Renal cortical epithelial cell (primary cell): ENCODE measurements at places on chromosomes 1 and 21. TPM values are rescaled to one million over a fixed set of nuclear protein-coding genes. Genes with fewer than 3 reads are reported as not detected.

GRCh38 chr1:35253941-35254340, 14.6 kb upstream of the ZMYM4 start:
- no peak for DNase-seq

XCL1 gene
- total RNA-seq: not detected in 2 replicates

DNA sequence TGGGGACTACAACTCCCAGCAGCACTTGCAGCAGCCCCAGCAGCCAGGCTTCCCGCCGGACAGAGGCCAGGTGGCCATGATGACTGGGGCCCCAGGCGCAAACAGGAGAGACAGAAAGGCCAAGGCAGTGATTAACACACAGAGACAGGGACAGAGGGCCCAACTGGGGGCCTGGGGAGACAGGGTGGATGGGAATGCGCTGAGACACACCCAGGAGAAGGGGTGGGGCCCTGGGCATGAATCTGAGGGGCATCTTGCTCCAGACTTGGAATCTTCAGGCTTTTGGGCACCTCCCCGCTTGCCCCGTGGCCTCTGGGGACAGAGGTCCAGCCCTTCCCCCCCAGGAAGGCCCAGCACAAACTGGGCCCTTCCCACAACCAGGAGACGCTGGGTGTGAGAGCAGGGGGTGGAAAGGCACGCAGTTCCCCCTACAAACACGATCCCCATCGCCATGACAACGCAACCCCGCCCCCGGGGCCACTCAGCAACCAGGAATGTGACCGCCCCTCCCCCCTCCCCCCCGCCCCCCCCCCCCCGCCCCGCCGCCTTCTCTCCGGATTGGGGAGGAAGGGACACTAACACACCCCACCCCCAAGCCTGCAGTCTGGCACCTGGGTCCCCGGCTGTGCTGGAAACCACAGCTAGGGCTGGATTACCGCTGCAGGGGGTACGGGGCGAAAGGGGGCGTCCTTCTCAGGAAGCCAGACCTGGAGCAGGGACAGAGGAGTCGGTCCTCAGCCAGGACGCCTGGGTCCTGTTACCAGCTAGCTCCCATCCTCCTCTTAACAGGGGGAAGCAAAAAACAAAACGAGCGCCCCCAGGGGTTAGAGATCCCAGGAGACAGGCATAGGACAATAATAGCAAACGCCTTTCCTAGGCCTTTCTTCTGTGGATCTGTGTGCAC, 4.5 kb downstream of the HDGF start:
- peak; percentile 89 for DNase-seq

DNA sequence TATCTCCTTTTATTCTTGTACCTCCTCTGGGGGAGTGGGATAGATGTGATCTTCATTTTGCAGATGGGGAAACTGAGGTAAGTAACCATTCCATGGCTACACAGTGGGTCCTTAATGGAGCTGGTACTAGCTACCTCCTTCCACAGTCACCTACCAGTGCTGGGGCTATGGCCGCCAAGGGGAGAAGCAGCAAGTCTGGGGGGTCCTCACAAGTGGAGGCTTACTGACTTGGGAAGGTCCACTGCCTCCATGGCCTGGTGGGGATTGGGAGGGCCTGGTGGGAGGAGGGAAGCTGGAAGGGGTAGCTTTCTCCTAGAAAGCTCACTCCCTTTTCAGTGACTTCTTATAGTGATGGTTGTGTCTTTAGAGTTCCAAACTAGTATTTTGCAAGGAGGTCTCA, 5.9 kb upstream of the FOXO6 start:
- DNase-seq: no peak

GRCh38 chr1:157099633-157100009, at the start of gene ETV3L:
Gene ETV3L (minus strand): TSS chr1:157099808. CDS start chr1:157099523, 285 bp downstream.
- DNase-seq: no peak

AMY2A gene
- not detected in 2 replicates for total RNA-seq

SPRR4 gene
- total RNA-seq: not detected in 2 replicates

HES5 gene
- total RNA-seq: not detected in 2 replicates

GRCh38 chr1:5970610-5971273, 21.5 kb downstream of the NPHP4 start:
- no peak for DNase-seq

DNA sequence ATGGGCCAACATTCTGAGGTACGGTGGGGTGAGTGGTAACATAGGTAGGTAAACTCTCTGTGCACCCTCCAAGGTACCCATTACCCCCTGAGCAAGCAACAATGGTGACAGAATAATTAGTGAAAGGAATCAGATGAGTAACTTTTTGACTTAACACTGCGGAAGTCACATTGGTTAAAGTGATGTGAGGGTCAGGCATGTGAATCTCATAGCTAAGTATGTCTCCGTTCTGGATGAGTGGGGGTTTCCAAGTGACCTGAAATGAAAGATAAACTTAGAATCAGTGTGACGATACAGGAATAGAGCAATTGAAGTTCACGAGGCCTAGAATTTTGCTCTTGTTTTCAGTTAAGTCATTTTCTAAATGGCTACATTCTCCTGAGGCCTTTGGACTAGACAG, 311.7 kb downstream of the KCTD3 start:
- DNase-seq: no peak

GRCh38 chr1:66341446-66342089, 192.4 kb upstream of the SGIP1 start:
- no peak for DNase-seq

DNA sequence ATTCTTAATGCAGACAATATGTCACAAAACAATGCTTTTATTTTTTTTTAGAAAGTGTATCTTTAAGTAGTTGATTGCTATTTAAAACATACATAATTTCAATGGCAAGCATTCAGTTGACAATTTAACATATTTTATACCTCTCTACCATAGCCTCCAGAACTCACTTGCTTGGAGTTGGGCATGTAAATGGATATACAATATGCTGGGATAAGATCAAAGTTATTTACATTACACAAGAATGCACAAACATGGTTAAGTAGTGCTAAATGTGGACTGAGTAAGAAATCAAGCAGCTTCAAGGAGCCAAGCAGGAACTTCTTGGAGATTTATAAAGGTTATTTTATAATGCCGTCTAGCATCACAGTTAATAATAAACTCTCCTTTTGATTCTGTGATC, 17.0 kb downstream of the CLCA4 start:
- no peak for DNase-seq

CDA gene
- total RNA-seq: 4.6 and 13.0 TPM in 2 replicates

DNA sequence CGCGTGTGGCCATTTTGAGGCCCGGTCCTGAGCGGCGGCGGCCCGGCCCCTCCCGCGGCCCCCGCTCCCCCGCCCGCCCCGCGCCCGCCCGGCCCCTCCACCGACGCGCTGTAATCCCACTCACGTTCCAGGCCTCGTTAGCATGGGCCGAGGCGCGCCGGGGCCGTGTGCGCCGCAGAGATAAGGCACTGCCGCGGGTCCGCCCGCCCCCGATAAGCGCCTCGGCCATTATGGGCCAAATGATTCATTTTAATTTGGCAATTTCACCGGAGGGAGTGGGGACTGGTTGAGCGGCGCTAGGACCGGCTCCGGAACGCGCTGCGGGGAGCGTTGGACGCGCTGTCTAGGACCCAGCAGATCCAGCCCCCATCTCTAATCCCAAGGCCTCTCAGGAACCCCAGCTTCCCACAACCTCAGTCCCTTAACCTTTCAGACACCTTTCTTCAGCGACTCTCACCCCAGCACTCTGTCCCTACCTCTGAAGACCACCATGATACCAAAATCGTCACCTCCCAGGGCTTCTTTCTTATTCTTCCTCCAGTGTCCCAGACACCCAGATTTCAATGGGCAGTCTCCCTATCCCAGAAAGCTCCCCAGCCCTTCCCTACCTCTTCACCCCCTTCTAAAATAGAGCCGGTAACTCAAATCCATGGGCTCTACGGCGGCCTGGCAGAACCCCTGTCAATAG, at the start of gene TAL1:
TAL1 (minus strand) TSS at position 39 of the 688 bp plus-strand sequence. CDS start 6,337 bp downstream, outside the sequence.
- DNase-seq: no peak

DNA sequence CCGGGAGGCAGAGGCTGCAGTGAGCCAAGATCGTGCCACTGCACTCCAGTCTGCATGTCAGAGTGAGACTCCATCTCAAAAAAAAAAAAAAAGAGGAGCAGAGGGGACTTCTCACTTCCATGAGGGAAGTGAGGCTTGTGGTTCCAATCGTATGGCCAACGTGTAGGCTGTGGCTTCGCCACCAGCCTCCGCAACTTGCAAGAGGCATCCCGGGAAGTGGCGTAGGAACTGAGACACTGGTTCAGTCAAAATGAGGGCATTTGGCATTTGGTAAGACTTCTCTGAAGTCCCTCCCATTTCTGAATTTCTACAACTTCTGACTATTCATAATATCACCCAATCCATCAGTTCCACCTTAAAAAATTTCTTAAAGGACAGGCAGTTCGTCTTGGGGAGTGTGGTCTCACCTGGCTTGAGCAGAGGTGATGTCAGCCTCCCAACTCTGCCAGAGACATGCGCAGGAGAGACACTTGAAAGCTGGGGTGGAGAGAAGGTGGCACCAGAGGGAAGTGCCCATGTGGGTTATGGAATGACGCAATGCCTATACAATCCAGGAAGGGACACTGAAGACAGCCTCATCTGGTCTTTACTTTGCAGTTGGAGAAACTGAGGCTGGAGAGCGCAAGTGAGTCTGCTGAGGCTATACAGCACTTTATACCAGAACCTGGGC, 17.2 kb downstream of the KAZN start:
- no peak for DNase-seq

- DNase-seq: no peak
Measured at GRCh38 chr1:81197591-81197990, 603.1 kb upstream of the ADGRL2 start.

S100A2 gene
- total RNA-seq: 37.9 and 392 TPM in 2 replicates

LEMD1 gene
- total RNA-seq: 0.70 and 4.0 TPM in 2 replicates

GRCh38 chr1:31762726-31763670, 1.1 kb downstream of the ADGRB2 start:
- peak; percentile 15 for DNase-seq

PLA2G2F gene
- total RNA-seq: 0.52 TPM in 1 of 2 replicates, not detected in the other
